GDM1 (cell line): ENCODE measurements at places on chromosomes 1 and 21.
A peak's percentile ranks its signal among the peaks of the same experiment; 100 is the strongest.

GRCh38 chr1:168734271-168734670, 5.3 kb upstream of the DPT start:
- DNase-seq, result no peak

DNA sequence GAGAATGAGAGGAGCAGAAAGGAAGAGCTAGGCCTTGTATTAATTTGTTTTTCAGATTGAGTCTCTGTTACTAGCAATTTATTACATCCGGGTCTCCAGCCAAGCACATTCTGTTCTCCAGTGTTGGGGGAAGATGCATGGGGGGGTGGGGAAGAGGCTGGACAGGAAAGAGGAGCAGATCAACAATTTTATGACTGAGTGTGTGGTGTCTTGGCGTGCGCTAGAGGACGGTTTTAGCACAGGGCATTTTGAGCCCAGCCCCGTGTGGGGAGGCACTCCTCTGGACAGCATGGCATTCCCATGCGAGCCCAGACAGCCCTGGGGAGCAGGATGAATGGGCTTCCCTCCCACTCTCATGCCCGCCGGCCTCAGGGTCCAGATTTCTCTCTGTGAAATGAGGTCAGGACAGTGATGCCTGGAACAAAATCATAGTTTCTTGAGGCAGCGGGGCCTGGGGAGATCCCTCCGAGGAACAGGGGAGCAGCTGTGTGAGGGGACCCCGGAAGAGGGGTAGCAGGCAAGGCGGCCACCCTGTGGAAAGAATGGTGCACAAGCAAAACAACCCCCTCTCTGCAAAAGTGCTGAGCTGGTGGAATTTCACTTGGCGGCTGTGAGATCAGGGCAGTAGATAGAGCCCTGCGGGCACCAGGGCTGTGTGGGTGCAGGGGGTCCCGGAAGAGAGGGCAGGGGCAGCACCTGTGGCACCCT, 16.3 kb downstream of the SOX13 start:
- no peak for DNase-seq

DNA sequence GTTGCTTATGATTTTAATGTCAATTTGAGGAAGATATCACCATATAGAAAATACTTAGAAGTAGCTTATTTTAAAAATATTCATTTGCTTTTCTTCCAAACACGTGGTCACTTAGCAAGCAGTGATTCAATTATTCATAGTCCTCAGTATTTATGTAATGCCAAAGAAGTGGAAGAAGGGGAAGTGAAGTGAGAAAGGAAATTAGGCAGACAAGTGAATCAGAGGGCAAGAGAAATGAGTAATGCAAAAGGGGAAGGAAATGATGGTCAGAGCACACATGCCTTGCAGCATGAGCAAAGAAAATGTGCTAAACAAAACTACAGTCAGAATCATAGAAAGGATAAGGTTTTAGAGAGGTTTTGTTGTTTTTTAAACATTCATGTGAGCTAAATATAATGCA, 31.8 kb downstream of the SDCCAG8 start:
- DNase-seq, result peak; percentile 73

DNA sequence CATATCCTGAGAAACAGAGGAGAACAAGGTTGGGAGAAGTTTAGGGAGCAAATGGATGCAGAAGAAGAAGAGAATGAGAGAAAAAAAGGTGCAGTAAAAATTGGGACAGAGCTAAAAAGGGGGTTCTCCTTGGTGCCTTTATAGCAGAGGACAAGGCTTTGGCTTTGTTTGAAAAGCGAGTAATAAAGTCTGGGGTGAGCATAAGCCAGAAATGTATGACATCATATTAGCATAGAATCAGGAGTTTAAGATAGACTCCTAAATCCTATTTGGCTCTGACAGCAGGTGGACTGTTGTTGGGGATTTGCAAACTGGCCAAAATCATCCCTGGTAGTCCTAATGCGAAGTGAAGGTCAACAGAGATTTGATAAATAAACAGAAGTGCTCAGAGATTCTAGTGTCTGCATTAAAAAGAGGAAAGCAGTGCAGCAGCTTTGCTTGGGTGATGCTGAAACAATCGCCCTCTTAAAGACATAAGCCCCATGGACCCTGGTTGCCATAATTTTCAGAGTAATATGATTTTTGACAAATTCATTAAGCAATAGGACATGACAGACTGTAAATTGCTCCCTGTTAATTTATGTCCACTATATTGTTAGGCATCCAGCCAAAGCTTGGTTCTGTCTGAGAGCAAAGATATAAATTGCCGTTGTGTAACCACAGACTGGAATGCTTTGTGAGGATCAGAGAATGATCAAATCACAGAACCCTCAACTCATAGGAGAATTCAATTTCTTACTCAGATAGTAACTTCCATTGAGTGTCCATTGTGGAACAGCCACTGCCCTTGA, 385.0 kb upstream of the NFIA start:
- no peak for DNase-seq

DNA sequence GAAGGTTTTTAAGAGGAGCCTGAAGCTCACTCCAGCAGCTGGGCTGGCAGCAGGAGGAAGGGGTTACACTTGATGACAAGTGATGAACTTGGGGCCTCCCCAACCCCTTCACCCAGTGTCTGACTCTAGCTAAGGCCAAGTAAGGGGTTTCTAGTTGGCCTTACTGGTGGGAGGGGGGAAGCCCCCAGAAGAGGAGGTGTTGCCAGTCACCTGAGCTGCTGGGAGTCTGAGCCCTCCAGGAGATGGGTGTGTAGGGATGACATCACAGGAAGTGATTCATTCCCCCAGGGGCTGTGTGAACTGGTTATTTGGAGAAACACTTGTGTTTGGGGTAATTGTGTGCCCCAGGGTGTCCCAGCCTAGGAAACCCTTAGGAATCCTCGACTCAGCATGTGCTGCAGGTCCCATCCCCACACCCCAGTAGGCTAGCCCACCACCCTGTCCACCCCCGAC, 3.1 kb downstream of the PADI1 start:
- DNase-seq, result no peak

DNA sequence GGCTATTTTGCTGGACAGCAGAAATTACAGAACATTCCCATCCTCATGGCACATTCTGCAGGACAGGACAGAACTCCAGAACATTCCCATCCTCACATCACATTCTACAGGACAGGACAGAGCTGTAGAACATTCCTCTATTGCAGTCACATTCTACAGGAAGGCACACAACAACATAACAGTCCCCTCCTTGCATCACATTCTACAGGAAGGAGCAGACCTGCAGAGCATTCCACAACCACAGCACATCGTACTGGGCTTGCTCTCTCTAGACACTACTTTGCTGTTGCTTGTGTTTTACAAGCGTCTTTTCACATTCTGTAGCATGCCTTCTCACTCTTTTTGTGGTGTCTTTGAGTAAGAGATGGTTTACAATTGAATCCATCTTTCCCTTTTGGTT, 26.8 kb upstream of the ABCB10 start:
- no peak for DNase-seq

DNA sequence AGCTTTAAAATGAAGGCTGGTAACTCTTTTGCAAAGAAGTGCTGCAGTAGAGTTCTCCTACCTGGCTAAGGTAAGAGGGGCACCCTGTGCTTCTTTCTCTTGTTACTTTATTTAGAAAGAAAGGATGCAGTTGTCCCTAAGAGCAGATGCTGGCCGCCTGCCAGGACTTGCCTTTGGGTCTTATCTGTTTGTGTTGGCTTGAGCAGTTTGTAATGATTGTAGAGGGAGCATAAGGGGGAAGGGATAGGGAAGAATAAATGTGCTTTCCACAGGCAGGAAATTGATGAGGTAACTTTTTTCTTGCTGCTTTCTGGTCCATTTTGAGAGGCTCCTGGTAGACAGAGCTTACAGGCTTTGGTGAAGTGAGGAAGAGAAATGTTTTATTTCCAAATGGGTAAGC, 229.6 kb downstream of the HHAT start:
- DNase-seq, result no peak

DNA sequence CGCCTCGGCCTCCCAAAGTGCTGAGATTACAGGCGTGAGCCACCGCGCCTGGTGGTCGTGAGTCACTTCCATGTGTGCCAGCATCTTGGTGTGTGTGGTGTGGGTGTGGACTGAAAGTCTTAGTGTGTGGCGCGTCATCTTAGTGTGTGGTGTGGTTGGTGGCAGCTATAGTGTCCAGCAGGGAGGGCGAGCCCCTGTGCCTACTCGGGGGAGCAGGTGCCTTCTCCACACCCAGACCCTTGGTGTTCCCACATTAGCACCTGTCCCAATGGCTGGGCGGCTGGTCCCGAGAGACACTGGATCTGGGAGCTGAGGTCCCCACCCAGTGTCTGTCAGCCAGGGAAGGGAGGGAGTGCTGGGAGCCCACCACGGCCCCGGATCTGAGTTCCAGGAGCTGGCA, 2.8 kb downstream of the SCNN1D start:
- DNase-seq, result no peak

- no peak for DNase-seq
Observed at GRCh38 chr1:4460651-4461050, 193.8 kb upstream of the AJAP1 start.

GRCh38 chr1:99919220-99919619, 50.6 kb upstream of the SLC35A3 start:
- DNase-seq, result no peak

DNA sequence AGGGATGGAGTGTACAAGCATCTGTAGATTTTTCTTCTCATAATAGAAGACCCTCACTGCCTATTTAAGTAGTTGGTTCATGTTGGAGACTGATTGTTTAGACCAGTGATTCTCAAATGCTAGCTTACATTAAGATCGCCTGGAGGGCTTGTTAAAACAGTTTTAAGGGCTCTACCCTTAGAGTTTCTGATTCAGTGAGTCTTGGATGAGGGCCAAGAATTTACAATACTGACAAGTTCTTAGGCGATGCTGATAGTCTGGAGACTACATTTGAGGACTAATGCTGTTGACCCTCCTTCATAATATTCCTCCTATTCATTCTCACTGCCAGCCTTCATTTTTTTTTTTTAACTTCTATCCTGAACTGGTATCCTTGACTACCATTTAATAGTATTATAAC, 15.2 kb upstream of the AGO3 start:
- DNase-seq, result no peak

- DNase-seq, result no peak
Observed at GRCh38 chr1:82091729-82092128, 291.0 kb downstream of the ADGRL2 start.

DNA sequence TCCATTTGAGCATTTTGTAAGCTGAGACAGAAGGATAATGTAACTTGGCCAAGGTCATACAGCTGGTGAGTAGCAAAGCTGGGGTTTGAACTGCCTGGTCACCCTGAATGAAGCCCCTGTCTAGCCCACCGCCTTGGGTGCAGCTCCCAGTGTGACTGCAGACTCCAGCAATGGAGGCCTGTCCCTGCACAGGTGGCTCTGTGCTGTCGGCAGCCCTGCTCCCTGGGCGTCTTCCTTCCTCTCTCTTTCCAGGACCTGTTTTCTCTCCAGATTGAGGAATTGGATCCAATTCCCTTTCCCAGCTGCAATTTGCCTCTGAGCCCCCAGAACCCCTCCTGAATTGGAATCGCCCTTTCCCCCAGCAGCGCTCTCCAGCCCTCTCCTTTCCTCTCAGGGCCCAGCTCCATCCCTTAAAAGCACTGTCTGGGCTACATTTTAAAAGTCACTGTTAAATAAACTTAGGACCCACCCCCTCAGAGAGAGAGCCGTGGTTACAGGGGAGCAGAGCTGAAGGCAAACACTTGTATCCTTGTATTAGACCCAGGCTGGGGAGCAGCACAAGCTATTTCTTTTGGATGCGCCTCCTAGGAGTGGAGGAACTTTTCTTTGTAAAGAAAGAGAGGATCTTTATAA, 161.4 kb upstream of the LMO4 start:
- DNase-seq, result no peak

- DNase-seq, result no peak
Observed at GRCh38 chr1:87137342-87137739, 191.3 kb upstream of the LMO4 start.

GRCh38 chr1:75616436-75617433, 5.8 kb upstream of the SLC44A5 start:
- DNase-seq, result no peak

- no peak for DNase-seq
Observed at GRCh38 chr1:60535713-60536112, 462.1 kb upstream of the C1orf87 start.

DNA sequence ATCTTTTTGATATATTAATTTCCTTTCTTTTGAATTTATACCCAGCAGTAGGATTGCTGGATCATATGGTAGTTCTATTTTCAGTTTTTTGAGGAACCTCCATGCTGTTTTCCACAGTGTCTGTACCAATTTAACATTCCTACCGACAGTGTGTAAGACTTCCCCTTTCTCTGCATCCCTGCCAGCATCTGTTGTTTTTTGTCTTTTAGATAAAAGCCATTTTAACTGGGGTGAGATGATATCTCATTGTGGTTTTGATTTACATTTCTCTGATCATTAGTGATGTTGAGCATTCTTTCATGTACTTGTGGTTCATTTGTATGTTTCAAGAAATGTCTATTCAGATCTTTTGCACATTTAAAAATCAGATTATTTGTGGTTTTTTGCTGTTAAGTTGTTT, 62.4 kb upstream of the STUM start:
- no peak for DNase-seq

DNA sequence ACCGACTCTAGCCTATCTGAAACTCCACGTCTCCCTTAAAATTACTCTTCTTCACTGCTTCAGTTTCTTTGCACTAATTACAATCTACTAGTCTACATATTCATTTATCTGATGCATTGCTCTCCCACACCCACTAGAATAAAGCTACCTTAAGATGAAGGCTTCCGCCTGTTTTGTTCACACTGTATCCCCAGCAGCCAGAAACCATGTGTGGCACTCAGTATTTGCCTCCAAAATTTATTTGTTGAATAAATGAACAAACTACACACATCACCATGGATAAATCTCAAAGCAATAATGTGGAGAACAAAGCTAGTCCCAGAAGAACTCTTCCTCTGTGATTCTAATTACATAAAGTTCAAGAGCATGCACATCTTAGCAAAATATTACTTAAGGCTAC, 95.7 kb downstream of the DSCAM start:
- no peak for DNase-seq

- DNase-seq, result no peak
Observed at GRCh38 chr1:31222176-31222575, 17.5 kb downstream of the NKAIN1 start.

- peak; percentile 74 for DNase-seq
Observed at GRCh38 chr1:112716133-112716720, 1.1 kb upstream of the PPM1J start.

- DNase-seq, result no peak
Observed at GRCh38 chr1:118995312-118996016, 7.3 kb upstream of the TBX15 start.

DNA sequence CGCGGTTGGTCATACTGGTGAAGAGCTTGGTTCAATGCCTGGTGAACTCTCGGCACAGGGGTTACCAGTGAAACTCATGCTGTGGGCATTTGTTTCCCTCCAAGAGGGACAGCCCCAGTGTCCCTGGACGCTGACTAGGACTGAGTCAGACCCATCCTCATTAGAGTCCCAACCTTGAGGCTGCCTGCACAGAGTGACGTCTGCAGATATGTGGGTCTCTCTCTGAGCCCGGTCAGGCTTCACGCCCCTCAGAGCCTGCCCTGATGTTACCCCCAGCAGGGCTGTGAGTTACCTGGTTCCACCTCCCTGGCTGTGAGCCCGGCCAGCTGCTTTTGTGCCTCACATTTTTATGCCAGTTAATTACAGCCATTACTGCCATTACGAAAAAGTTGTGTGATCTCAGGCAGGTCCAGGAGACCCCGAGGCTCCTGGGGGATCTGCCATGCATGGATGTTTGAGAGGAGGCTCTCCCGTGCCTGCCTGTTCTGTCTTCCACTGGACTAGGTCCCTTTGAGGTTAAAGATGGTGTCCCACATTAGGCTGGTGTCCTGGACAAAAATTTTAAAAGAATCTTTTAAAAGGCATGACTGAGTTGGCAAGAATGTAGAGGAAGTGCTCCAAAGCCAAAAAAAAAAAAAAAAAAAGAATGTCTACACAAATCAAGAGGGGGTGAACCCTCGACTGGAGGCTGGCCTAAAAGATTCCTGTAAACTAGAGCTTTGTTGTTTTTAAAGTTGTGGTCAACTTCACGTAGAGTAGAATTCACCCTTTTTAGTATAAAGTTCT, 36.6 kb upstream of the PADI1 start:
- no peak for DNase-seq
